ENCODE measurements at places on chromosomes 2 and 18. TPM values are rescaled to one million over a fixed set of nuclear protein-coding genes. Genes with fewer than 3 reads are reported as not detected.
A peak's percentile ranks its signal among the peaks of the same experiment; 100 is the strongest.

GRCh38 chr2:156884216-156884615 is 373.3 kb upstream of the GALNT5 start:
- H3K36me3 ChIP-seq = no peaks in the 10 kb centered on the region
- no peak for DNase-seq
- H3K4me3 ChIP-seq = no peak overlapping the region
- no peaks in the 10 kb centered on the region for H3K4me1 ChIP-seq

GRCh38 chr18:8871489-8871888 is 166.1 kb downstream of the MTCL1 start:
- H3K4me1 ChIP-seq = no peaks in the 10 kb centered on the region
- no peaks in the 10 kb centered on the region for H3K36me3 ChIP-seq
- H3K27me3 ChIP-seq = no peaks in the 10 kb centered on the region
- H3K27ac ChIP-seq = no peak overlapping the region
- no peak overlapping the region for H3K4me3 ChIP-seq

- H3K36me3 ChIP-seq = no peaks in the 10 kb centered on the region
- no peak overlapping the region for H3K27ac ChIP-seq
- H3K4me3 ChIP-seq = no peak overlapping the region
- DNase-seq = no peak
- H3K4me1 ChIP-seq = no peaks in the 10 kb centered on the region
These were observed 256.0 kb downstream of the KIAA1328 start for GRCh38 chr18:37084912-37085311.

DNA sequence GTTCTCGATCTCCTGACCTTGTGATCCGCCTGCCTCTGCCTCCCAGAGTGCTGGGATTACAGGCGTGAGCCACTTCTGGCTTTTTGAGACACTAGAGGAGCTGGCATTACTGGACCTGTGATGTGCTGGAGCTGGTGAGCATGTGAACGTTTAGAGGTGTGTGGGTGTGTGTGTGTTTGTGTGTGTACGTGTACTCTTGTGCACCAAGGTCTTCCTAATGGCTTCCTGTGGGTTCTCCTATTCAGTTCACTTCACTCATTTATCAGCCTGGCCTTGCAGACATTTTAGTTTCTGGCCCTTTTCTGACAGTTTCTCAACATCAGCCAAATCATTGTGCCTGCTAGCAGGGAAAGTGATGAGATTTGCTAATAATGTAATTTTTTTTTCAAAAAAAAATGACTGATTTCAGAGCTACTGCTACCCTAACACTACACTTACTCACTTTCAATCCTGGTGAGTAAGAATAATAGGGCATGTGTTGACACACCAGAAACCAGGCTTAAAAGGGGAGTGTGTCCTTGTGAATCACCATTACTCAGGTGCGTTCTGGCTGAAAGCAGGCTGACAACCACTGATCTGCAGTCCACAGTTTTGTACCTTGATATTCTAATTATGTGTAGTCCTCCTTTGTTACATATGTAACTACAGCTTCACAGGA is 41.0 kb upstream of the ACTR3 start:
- H3K4me3 ChIP-seq = no peak overlapping the region
- H3K27me3 ChIP-seq = no peaks in the 10 kb centered on the region
- H3K27ac ChIP-seq = no peak overlapping the region

DNA sequence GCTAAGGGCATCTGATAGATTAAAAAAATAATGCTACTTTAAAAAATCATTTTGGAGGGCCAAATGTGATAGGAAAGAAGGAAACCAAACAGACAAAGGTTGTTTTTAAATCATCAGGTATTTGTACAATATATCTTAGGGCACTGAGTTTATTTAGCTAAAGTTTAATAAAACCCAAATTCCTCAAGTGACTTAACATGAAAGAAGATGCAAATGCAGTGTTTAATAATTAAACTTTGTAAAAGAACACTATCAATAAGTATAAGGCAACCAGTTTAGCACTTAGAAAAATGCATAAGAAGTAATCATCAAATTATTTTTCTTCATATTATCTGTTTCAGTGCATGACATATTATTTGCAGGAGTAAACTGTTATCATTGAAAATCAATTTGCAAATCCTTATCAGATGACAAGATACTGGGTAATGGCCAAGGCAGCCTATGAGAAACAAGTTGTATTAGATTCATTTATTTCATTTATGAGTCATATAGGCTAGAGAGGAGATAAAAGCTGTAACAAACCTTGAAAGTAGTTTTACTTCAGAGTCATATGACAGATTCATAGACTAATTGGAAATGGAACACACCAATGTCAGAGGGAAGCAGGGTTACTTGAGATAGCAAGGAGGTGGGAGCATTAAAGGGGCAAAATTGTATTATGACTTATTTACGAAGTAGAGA is 165.5 kb downstream of the GCA start:
- H3K27me3 ChIP-seq = no peaks in the 10 kb centered on the region
- H3K4me1 ChIP-seq = no peaks in the 10 kb centered on the region
- H3K27ac ChIP-seq = no peak overlapping the region
- H3K36me3 ChIP-seq = no peaks in the 10 kb centered on the region
- no peak overlapping the region for H3K4me3 ChIP-seq

The NHEJ1 gene
- total RNA-seq = 14.0 TPM

DNA sequence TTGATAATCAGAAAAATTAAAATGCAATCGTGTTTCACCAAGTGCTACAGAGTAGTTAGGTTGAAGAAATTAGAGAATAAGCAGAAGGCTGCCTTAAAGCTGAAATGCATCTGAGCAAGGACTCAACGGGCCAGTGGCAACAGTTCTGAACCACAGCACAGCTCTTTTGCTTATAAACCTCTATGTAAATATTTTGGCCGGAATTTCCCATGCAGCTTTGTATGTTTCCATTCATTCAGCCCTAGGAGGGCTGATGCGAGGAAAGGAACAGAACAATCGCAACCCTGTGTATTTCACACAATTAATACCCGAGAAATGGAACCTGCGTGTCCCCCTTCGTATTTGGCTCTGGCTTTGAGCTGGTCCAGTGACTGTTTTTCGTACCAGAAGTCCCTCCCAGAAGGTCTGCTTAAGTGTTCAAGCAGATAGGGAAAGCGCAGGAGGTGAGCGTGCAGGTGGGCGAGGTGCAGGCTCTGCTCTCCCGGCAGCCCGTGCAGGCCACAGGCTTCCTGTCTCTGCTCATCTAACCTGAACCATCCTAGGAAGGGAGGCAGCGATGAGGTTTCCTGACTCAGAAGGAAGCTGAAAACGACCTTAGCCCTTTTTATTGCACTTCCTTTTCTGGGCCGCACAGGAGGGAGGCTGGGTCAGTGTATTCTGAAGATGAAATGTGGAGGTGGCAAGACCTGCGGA is 67.3 kb downstream of the ASB1 start:
- no peak for DNase-seq
- H3K36me3 ChIP-seq = no peaks in the 10 kb centered on the region
- no peaks in the 10 kb centered on the region for H3K4me1 ChIP-seq
- H3K4me3 ChIP-seq = no peak overlapping the region

- H3K27ac ChIP-seq = no peak overlapping the region
- H3K4me1 ChIP-seq = peaks cover 24% of the 10 kb centered on the region
- no peaks in the 10 kb centered on the region for H3K27me3 ChIP-seq
- no peak overlapping the region for H3K4me3 ChIP-seq
- H3K36me3 ChIP-seq = no peaks in the 10 kb centered on the region
- no peak for DNase-seq
These were observed 6.7 kb upstream of the MAP3K2 start for GRCh38 chr2:127394492-127394891.

- H3K4me3 ChIP-seq = no peak overlapping the region
- H3K36me3 ChIP-seq = no peaks in the 10 kb centered on the region
These were observed 4.8 kb downstream of the C2orf66 start for GRCh38 chr2:196804381-196804780.

DNA sequence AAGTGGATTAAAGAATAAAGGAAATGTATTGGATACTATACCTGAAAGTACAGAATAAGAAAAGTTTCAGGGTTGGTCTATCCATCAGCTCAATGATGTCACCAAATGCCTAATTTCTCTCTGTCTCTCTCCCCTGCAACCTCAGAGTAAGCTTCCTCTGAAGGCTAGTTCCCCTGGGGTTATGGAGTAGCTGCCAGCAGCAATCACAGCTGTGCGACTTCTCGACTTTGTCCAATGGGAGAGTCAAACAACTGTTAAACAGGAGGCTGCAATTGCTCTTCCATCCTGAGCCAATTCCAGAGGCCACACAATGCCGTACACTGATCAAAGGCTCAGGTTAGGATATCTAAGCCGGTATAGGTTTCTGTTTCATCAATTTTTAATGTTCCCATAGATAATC is 95.3 kb upstream of the FANCL start:
- H3K27me3 ChIP-seq = no peaks in the 10 kb centered on the region
- no peak overlapping the region for H3K4me3 ChIP-seq
- H3K36me3 ChIP-seq = no peaks in the 10 kb centered on the region
- peak; percentile 7 for DNase-seq
- H3K27ac ChIP-seq = no peak overlapping the region

The BOK gene
- total RNA-seq = 34.9 TPM

DNA sequence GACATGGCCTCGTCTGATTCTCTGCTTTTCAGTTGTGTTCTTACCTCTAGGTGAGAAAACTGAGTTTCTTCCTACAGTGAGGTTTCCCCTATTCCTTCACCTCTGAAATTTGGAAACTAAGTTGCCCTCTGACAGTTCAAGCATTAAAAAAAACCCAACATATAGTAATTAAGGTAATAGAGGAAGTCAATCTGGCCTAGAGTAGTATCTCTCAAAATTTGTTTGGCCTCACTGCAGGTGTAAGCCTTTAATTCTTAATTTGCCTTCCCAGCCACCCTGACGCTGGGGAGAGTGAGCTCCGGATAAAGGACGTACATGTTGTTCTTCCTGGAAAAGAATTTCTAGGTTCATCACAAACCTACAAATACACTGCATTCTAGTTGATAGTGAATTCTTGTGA is 1.4 kb downstream of the CAD start:
- no peak overlapping the region for H3K4me3 ChIP-seq

DNA sequence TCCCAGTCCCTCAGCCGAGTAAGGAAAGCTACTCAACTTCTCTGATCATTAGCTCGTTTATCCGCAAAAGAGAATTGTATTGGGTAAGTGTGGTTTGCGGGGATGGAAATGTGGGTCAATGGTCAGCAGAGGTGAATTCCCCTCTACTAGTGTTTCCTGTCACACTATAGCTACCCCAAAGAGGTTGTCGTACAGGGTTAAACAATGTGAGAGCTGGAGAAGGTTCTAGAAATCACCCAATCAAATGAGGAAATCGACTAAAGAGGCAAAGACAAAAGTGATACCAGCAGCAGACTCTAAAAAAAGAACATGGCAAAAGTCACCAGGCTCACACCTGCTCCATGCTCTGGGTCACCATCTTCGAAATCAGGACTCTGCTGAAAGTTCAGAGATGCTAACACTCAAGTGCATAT is 144.7 kb upstream of the ITGA4 start:
- H3K27ac ChIP-seq = peak overlapping the region; percentile 48
- no peak overlapping the region for H3K4me3 ChIP-seq
- H3K36me3 ChIP-seq = no peaks in the 10 kb centered on the region
- no peaks in the 10 kb centered on the region for H3K27me3 ChIP-seq

GRCh38 chr18:59833785-59834184 is 66.0 kb upstream of the PMAIP1 start:
- no peak overlapping the region for H3K27ac ChIP-seq
- DNase-seq = no peak
- no peak overlapping the region for H3K4me3 ChIP-seq
- H3K4me1 ChIP-seq = no peaks in the 10 kb centered on the region
- no peaks in the 10 kb centered on the region for H3K36me3 ChIP-seq

GRCh38 chr2:226403369-226403768 is 396.3 kb downstream of the IRS1 start:
- no peaks in the 10 kb centered on the region for H3K4me1 ChIP-seq
- DNase-seq = no peak
- H3K36me3 ChIP-seq = no peaks in the 10 kb centered on the region
- H3K27me3 ChIP-seq = no peaks in the 10 kb centered on the region
- no peak overlapping the region for H3K27ac ChIP-seq
- H3K4me3 ChIP-seq = no peak overlapping the region

The FAP gene
- 15.0 TPM for total RNA-seq

- H3K27ac ChIP-seq = no peak overlapping the region
- H3K4me1 ChIP-seq = no peaks in the 10 kb centered on the region
These were observed 63.5 kb downstream of the DNER start for GRCh38 chr2:229650901-229651300.

The MBP gene
- 56.7 TPM for total RNA-seq

DNA sequence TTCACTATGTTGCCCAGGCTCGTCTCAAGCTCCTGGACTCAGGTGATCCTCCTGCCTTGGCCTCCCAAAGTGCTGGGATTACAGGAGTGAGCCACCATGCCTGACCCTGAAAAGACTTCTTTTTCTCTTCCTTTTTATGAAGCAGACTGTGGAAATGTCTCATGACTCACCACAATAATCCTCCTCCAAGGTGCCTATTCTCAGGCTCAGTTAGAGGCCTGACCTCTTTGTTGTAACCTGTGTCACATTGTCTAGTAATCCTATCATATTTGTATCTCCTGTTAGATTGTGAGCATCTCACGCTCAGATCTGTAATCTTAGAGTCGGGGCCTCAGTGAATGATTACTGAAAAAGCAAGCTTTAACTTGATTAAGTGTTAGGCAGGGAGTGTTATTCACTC is 18.3 kb upstream of the TAF4B start:
- no peaks in the 10 kb centered on the region for H3K27me3 ChIP-seq
- DNase-seq = no peak
- H3K4me1 ChIP-seq = no peaks in the 10 kb centered on the region
- no peak overlapping the region for H3K27ac ChIP-seq
- no peaks in the 10 kb centered on the region for H3K36me3 ChIP-seq

GRCh38 chr2:54871457-54872107 is 148.1 kb downstream of the EML6 start:
- no peak for DNase-seq
- H3K27ac ChIP-seq = no peak overlapping the region
- H3K4me1 ChIP-seq = no peaks in the 10 kb centered on the region
- H3K36me3 ChIP-seq = no peaks in the 10 kb centered on the region

Data from left lung (tissue), 14 donors.